NCI-H1417 (cell line): ENCODE measurements at places on chromosomes 7 and 10.

GRCh38 chr7:662576-662975 lies 63.9 kb upstream of the DNAAF5 start:
- DNase-seq, result no peak

GRCh38 chr7:15687546-15688278 lies 1.2 kb upstream of the MEOX2 start:
- no peak for DNase-seq

- no peak for DNase-seq
Observed at GRCh38 chr7:51134013-51134441, 182.6 kb downstream of the COBL start.

DNA sequence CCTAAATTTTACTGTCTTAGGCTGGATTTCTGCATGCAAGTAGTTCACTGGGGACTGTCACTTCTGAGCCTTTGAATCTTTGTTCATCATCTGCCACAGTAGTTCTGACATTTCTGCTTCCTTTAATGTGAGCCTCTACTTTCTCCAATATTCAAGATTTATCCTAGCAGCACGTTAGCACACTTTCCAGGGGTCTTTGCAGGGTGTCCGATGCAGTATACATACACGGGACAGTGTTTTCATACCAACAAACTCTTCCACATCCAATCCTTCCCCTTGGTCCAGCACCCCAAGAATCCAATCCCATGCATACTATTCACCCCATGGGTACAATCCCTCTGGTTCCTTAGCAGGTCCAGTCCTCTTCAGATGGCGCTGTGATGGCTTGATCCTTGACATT lies 22.7 kb upstream of the NPTX2 start:
- no peak for DNase-seq

DNA sequence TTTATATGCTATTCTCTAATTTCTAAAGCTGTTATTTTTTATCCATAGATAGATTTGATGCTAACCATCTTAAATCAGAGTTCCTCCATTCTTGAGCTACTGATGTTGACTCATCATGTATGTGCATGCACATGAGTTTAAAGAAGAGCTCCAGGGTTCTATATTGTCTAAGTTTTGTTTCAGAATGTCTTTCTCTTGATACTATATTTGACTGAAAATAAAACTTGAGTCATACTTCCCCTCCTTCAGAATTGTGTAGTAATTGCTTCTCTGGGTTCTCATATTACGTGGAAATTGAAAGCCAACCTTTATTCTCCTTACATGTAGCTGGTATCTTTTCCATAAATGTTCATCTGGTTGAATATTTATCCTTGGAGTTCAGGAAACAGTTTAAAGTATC lies 89.4 kb downstream of the LRRTM3 start:
- DNase-seq, result no peak

DNA sequence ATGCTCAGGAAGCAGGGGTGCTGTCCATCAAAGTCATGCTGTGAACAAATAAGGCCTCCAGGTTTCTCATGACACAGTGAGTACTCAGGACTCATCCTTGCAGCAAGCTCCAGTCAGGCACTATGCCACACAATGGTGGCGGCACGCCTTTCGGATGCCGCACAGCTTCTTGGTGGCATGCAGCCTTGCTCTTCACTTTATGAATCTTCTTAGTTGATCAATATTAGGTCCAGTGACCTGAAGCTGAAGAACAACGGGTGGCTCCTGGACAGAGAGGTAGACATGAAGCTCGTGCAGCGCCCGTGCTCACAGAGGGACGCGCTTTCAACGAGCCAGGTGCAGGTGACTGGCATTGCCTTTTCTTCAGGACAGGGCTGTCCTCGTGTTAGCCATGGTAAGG lies 653.0 kb upstream of the MGMT start:
- no peak for DNase-seq

DNA sequence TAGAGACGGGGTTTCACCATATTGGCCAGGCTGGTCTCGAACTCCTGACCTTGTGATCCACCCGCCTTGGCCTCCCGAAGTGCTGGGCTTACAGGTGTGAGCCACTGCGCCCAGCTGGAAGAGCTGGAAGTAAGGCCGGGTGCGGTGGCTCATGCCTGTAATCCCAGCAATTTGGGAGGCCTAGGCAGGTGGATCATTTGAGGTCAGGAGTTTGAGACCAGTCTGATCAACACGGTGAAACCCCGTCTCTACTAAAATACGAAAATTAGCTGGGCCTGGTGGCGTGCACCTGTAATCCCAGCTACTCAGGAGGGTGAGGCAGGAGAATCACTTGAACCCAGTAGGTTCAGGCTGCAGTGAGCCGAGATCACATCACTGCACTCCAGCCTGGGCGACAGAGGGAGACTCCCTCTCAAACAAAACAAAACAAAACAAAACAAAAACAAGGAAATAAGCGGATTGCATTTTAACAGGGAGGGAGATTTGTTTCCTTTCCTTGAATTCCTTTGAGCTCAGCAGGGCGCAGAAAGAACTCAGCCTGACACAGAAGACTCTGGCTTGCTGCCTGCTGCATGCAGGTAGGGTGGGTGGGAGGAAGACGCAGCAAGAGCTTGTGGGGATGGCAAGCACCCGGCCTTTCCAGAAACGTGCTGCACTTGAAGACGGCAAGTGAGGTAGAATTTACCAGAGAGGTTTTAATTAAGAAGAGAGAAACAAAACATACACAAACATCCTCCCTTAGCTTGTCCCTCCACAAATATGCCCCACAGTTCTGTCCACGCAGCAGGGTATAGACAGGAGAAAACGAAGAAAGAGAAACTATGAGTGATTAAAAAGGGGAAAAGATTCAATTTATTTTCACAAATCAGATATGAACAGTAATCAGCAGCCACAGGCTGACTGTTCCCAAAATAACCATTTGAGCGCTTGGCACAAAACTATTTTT lies 148.0 kb downstream of the RNF216 start:
- no peak for DNase-seq

DNA sequence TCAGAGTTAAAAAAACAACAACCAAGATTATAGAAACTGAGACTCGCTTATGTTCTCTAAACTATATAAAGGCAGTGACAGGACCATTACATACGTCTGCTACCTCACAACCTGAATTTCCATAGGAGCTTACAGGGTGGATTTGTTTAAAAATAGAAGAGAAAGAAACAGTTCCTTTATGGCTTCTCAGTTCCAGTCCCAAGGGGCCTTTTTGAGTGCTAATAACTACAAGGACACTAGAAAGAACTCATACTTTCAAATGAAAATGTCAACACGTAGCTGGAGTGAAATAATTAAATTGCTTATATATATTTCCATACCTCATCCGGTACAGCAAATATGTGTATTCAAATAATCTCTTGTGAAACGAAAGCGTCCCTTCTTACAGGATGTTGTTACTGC lies 19.7 kb downstream of the TSPAN12 start:
- no peak for DNase-seq

DNA sequence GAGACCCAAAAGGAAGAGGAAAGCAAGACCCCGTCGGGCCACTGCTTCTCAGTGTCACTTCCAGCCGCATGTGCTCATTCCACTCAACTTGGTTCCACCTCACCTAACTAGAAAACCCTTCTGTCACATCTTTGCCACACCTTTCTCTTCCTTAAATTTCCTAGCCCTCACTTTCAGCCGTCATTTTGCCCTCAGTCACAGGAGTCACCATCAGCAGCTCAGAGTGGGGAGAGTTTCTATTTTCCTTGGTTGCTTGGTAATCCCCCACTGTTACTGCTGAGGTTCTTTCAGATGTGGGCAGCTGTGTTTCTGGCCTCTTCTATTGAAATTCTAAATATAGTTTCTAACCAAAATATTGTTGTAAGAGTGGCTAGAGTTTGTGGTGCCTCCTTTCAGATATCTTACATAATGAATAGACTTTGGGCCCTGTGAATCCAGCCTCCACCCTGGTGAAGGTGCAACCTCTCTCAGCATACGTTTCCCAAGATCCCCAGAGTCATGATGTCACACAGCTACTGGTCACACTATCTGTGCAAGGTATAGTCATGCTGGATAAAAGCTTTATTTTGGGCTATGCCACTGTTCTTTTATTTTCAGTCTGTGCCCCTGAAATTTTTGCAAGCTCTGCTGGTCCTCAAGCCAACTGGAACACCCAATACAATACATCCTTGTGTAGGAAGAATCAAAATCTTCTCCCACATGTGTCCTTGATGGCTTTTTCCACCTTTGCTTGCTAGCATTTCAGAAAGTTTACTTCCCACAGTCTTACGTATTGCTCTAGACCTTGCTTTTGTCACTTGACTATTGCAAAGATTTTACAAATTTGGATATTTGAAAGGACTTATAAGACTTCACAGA lies 9.2 kb downstream of the AGBL3 start:
- no peak for DNase-seq

DNA sequence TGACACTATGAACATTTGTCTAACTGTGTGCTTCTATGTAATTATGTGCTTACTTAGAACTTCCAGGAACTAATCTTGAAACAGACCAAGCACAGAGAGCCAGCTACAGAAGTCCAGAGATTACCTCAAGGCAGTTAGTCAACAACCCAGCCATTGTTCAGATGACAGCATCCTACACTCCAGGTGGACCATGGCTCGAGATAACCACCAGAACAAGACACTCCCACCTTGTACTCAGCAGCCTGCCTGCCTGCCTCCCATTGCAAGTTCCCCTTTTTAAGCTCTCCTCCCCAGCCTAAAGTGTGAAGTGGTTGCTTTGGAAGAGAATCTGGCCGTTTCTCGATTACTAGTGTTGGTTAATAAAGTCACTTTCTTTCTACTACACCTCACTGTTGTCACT lies 1080.6 kb upstream of the LRRN3 start:
- no peak for DNase-seq

GRCh38 chr7:44633254-44634186 lies 27.1 kb downstream of the OGDH start:
- no peak for DNase-seq

GRCh38 chr7:137943132-137943551 lies 58.7 kb downstream of the CREB3L2 start:
- no peak for DNase-seq

GRCh38 chr7:111168182-111168581 lies 77.3 kb downstream of the LRRN3 start:
- DNase-seq, result peak; percentile 31

DNA sequence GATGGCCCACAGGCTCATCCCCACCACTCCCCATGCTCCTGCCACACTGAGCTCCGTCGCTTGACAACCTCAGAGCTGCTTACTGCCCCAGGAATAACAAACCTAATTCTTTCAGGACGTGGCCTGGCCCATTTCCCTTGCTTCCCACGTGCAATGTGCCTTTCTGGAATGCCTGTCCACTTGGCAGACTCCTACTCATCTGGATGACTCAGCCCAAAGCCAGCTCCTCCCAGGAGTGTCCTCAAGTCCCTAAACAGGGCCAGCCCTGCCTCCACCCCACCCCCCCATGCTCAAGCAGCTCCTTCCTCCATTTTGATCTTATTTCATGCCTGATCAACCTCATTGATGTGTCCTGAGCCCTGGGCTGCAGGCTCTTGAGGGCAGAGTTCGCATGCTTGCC lies 164.9 kb upstream of the RNF32 start:
- no peak for DNase-seq
